Left ventricle myocardium superior (tissue), 1 donor: ENCODE measurements at places on chromosomes 4 and X. TPM values are rescaled to one million over a fixed set of nuclear protein-coding genes. Genes with fewer than 3 reads are reported as not detected.

The GAGE12F gene
- not detected for total RNA-seq

DNA sequence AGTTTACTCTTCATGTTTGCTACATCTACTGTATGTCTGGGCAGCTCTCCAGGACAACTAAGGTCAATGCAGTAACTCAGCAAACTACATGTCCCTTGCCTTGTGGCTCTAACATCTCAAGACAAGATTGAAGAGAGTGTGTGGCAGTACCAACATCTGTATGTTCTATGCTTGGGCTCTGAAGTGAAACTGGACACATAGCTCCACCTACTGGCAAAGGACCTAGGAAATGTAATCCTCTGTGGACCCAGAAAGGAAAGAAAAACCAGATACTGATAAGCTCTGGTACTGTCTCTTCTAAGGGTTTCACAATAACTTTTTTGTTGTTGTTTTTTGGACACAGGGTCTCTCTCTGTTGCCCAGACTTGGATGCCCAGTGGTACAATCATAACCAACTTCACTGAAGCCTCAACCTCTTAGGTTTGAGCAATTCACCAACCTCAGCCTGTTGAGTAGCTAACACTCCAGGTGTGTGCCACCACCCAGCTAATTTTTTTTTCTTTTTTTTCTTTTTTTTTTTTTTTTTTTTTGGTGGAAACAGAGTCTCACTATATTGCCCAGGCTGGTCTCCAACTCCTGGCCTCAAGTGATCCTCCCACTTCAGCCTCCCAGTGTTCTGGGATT, 64.1 kb downstream of the QDPR start:
- no peak for DNase-seq

- DNase-seq = no peak
Observed at GRCh38 chr4:20901851-20902250, 201.6 kb downstream of the PACRGL start.

- no peak for DNase-seq
Observed at GRCh38 chrX:154063234-154063633, 34.3 kb downstream of the MECP2 start.

The PNCK gene
- 14.5 TPM for total RNA-seq

DNA sequence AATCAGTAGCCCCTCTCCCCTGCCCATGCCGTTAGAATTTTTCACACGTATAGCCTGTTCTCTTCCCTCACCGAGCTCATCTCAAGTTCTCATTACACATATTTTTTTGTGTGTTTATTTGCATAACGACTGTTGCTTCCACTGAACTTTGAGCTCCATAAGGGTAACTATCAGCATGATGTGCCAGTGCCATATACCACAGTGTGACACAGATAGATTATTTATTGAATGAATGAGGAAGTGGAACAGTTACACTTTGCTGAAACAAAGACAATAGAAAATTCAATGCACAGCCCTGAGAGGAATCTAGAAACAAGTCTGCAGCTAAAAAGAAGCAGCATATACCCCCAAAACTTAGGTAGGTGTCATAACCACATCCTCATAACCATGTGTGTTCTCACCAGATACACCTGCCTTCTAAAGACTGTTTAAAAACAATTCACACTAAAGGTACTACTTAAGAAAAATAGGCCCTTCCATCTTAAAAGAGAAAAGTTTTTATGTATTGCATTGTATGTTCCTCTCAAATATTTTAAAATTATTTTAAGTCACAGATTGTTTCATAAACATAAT, 389.9 kb downstream of the PACRGL start:
- no peak for DNase-seq

DNA sequence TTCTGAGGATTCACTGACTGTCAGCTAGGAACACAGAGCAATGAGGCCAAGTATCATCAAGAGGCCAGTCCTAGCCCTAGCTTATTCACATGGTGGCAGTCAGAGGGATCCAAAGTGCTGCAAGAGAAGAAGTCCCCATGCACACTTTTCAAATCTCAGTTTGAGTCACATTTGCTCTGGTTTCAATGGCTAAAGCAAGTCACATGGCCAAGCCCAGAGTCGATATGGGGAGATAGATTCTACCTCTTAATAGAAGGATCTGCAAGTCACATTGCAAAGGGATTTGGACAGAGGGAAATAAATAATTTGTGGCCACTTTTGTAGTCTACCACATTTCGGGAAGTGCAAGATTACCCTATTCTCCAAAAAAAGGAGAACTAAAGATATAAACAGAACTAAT, 3.7 kb upstream of the LCORL start:
- no peak for DNase-seq

The NELFA gene
- total RNA-seq = 10.0 TPM

The KLF3 gene
- 17.7 TPM for total RNA-seq

- no peak for DNase-seq
Observed at GRCh38 chrX:37921758-37922157, 74.4 kb upstream of the DYNLT3 start.

DNA sequence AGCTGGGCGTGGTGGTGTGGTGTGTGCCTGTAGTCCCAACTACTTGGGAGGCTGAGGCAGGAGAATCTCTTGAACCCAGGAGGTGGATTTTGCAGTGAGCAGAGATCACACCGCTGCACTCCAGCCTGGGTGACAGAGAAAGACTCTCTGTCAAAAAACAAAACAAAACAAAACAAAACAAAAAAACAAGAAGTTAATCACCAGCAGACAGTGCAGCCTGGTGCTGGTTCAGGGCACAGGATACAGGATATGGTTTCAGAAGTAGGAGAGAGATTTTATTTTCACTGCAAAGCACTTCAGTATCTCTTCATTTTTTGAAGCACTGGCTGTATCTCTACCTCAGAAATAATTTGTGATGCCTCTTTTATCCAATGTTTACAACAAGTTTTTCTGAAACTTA, 1222.9 kb upstream of the PRKX start:
- DNase-seq = no peak

- DNase-seq = no peak
Observed at GRCh38 chr4:113335746-113336145, 286.3 kb downstream of the ANK2 start.

DNA sequence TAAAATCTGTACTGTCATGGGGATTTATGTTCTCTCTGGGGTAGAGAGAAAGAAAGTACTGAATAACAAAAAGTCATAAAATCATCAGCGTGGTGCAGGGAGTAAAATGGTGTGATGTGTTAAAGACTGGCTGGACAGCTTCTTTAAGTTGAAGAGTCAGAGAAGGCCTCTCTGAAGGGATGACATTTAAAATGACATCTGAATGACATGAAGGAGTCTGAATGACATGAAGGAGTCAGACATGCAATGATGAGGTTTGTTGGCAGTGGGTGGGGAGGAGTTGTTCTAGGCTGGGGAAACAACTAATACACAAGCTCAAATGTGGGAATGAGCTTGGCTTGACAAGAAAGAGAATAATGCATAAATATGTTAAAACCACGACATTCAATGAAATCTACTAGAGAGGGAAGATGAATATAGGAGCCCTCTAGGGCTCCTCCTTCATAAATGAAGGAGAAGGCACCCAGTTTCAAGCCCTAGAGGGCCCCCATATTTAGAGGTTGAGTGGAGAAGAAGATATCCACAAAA, 63.9 kb upstream of the KIT start:
- DNase-seq = no peak

GRCh38 chr4:183632689-183633088, 26.3 kb downstream of the RWDD4 start:
- no peak for DNase-seq

- DNase-seq = no peak
Observed at GRCh38 chr4:174047363-174047762, 236.1 kb downstream of the FBXO8 start.

The HERC5 gene
- total RNA-seq = 2.0 TPM

- peak; percentile 57 for DNase-seq
Observed at GRCh38 chrX:118346258-118347094, 570 bp downstream of the WDR44 start.

- DNase-seq = no peak
Observed at GRCh38 chr4:88526221-88526815, 2.7 kb upstream of the PYURF start.

DNA sequence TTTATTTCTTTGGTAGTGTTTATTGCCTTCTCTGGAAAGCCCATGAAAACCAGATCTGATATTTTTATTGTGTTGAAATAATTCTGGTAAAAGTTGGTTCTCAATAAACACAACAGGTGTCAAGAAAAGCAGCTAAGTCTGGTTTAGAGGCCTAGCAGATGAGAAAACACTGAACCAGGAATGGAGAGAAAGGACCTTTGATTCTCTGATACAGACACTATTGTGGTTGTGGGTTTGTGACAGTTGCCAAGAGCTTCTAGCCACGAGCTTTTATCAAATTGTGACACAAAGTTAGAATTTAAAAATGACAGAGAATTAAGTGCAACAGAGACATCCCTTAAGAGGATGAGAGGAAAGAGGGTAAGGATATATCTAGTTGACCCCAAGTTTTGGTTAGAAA, 42.6 kb downstream of the DDIT4L start:
- DNase-seq = no peak

DNA sequence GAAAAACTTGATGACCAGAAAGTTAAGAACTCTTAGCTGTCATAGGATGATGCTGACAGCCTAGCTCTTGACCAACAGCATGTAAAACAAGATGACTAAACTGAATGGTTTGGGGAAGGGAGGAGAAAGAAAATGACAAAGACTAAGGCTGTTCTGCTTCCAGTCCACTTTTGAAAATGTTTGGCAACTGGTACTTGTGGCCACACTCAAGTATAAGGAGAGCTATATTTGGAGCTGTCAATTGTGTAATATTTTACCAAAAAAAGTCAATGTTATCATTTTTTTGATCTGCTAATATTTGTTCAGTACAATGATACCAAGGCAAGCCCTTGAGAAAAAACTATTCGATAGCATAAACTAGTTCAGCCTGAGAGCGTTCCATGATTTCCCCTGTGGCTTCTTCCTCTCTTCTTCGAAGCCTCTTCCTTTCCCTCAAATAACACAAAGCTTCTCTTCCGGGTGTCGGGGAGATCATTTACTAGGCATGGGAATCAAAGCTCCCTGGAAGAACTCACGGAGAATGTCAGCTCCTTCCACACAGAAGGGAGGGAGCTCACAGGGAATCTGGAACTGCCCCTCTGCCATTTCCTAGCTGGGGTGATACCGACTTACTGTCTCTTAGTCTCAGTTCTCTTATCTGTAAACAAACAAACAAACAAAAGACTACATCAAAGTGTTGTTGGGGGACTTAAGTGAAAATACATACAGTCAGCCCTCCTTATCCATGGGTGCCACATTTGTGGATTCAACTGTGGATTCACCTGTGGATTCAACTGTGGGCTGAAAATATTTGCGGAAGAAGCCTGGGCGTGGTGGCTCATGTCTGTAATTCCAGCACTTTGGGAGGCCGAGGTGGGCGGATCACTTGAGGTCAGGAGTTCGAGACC, 82.6 kb downstream of the SCD5 start:
- DNase-seq = no peak

GRCh38 chr4:163215896-163216295, 49.2 kb upstream of the NAF1 start:
- no peak for DNase-seq
